Kidney (tissue), 22 donors: ENCODE measurements at places on chromosomes 3 and 15. TPM values are rescaled to one million over a fixed set of nuclear protein-coding genes. Genes with fewer than 3 reads are reported as not detected.

The NEDD4 gene
- polyA plus RNA-seq, result 3.3 TPM

DNA sequence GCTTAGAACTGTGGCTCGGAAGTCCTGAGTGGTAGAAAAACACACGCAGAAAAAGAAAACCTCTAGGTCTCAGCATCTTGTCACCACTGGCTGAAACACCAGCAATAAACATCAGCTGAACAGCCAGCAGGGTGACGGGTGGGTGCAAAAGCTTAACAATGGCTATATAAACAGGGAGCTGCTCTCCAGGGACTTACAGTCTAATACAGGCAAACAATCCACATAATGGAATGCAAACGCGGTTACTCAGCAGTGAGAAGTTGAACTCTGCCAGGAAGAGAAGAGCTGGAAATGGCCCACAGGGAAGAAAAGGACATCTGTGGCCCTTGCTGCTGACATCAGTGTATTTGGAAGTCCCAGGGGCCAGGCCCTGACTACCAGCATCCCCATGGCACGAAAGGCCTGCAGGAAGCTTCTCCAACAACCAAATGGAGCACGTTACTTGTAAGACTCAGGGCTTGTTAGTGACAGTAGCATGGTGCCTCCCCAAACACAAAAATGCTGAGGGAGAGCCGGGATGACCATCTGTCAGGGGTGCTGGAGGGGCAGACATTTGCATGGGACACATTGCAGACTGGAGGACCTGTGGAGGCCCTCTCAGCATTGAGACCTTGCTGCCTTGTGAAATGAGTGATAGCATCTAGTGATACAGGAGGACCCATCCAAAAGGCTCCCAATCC lies 3.0 kb downstream of the HEG1 start:
- H3K36me3 ChIP-seq, result no peaks in the 10 kb centered on the region
- DNase-seq, result no peak
- H3K27ac ChIP-seq, result peak overlapping the region; percentile 67
- H3K27me3 ChIP-seq, result no peaks in the 10 kb centered on the region
- peaks cover 13% of the 10 kb centered on the region for H3K4me1 ChIP-seq
- H3K4me3 ChIP-seq, result peak overlapping the region; percentile 79

The KBTBD8 gene
- 0.43 TPM for polyA plus RNA-seq

The CLDN11 gene
- 1.6 TPM for polyA plus RNA-seq

GRCh38 chr15:67838789-67839332 lies 984 bp downstream of the RNU6-1 start:
- no peak overlapping the region for H3K27ac ChIP-seq
- peaks cover 6% of the 10 kb centered on the region for H3K27me3 ChIP-seq
- H3K36me3 ChIP-seq, result no peaks in the 10 kb centered on the region
- H3K4me1 ChIP-seq, result peaks cover 24% of the 10 kb centered on the region
